ENCODE measurements at places on chromosomes 5 and 9. TPM values are rescaled to one million over a fixed set of nuclear protein-coding genes. Genes with fewer than 3 reads are reported as not detected.

Gene CBY3
- total RNA-seq: not detected

Gene PKN3
- 9.1 TPM for total RNA-seq

Gene DMXL1
- 35.5 TPM for total RNA-seq

Gene BOD1
- total RNA-seq: 18.5 TPM

Gene GRIN1
- not detected for total RNA-seq

Gene SLC6A18
- not detected for total RNA-seq

Gene OTP
- 0.05 TPM for total RNA-seq

Gene PCDHGA9
- total RNA-seq: not detected

Gene IFNA7
- not detected for total RNA-seq

Gene ZNF366
- not detected for total RNA-seq

Gene ZNF169
- 7.7 TPM for total RNA-seq

Gene MEF2C
- total RNA-seq: 0.06 TPM

Data from activated CD8-positive, alpha-beta memory T cell treated with anti-CD3 and anti-CD28 coated beads, Interleukin-2, amount 10 ng/mL, durations not matched to agents 7 days and 5 days (primary cell).